ENCODE measurements at places on chromosomes 7 and 10.

GRCh38 chr10:5596611-5597341 lies 69.6 kb downstream of the ASB13 start:
- no peak for DNase-seq

GRCh38 chr7:71243736-71244410 lies 111.9 kb downstream of the GALNT17 start:
- DNase-seq = no peak

- no peak for DNase-seq
Measured at GRCh38 chr7:106717254-106717954, 56.4 kb upstream of the CCDC71L start.

GRCh38 chr10:1434202-1434601 lies 303.1 kb downstream of the ADARB2 start:
- no peak for DNase-seq

DNA sequence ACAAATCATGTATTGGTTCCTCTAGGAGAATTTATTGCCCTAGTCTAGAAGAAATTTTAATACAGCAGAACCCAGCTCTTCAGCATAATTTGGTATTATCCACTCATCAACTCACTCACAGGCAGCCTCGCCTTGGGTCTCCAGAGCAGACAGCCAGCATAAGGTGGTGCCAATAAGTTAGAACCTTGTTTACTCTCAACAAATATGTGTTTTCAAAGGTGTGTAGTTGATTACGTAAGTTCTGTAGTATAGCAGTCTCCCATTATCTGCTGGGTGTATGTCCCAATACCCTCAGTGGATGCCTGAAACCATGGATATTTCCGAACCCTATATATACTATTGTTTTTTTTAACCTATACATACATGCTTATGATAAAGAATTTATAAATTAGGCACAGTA lies 522.5 kb upstream of the LRRN3 start:
- no peak for DNase-seq

DNA sequence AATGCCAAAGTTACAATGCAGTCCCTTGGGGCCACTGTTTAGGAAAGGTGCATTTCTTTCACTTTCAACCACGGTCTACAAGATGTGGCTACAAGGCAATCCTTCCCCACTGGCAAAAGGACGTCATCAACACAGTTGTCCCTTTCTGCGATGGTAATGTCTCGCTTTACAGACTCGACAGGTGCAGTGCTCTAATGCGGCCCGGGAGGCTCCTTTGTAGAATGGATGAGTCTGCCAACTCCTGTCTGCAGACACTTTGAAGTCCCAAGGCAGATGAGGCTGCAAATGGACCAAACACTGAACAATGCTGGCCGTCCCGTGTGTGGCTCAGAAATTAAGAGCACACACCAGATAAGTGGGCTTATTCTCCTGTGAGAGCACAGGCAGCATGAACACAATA lies 133.7 kb downstream of the PIP4K2A start:
- no peak for DNase-seq

DNA sequence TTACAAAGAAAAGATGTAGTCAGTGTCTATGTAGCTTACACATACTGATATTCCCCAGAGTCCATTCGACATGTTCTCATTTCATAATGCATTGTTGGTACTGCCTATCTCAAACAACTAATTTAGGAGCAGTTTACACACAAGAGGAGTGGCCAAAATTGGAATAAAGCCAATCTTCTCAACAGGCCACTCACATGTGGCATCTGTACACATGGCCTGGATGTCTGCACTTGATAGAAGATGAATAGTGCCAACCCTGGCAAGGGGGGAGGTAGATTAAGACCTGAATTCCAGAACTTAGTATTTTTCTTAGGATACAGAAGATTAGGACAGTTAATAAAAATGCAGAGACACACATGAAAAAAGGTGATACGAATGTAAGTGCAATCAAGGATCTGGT lies 125.3 kb upstream of the STARD3NL start:
- DNase-seq = no peak

GRCh38 chr7:41167836-41168235 lies 535.1 kb downstream of the INHBA start:
- no peak for DNase-seq

- DNase-seq = no peak
Measured at GRCh38 chr10:22252801-22253579, 35.2 kb upstream of the EBLN1 start.

GRCh38 chr10:132021504-132022143 lies 39.9 kb upstream of the BNIP3 start:
- DNase-seq = no peak

DNA sequence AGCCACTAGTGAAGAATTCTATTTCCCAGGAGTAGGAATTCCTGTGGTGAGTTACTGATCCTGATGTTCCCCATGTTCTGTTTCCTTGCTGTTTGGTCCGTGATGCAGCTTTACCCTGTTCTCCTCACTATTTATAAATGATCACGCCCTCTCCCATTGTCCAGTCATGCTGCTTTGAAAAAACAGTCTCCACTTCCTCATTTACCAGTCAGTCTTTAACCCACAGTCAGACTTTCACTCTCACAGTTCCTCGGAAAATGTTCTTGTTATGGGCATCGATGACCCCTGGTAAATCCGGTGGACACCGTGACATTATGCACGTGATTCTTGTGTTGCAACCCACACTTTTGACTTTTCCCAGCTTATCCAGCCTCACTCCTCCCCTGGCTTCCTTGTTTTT lies 14.4 kb downstream of the SCIN start:
- no peak for DNase-seq

DNA sequence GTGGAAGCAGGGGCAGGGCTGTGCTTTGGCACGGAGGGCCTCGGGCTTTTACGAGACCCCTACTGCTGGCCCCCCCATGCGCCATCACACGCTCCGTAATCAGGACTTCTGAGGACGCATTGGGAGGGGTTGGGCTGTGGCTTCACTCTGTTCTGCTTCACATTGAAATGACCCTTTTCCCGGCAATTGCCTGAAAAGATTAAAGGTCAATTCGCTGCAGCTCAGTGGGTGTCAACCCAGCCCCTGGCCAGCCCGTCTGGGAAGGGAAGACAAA lies 41.7 kb upstream of the UBE3C start:
- no peak for DNase-seq

DNA sequence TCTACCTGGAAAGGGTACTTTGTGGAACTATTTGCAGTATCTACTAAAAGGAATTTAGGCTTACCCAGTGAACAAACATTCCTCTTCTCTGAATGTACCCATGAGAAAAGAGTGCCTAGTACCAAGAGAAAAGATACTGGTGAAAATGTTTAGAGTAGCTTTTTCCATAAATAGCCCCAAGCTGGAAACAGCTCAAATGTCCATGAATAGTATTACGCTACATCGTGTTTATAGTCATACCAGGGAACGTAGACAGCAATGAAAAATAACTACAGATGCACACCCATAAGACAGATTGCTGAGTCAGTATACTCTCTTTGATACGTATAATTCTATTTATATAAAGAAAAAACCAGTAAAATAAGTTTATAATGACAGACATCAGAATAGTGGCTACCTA lies 285.9 kb downstream of the KLF6 start:
- DNase-seq = no peak

DNA sequence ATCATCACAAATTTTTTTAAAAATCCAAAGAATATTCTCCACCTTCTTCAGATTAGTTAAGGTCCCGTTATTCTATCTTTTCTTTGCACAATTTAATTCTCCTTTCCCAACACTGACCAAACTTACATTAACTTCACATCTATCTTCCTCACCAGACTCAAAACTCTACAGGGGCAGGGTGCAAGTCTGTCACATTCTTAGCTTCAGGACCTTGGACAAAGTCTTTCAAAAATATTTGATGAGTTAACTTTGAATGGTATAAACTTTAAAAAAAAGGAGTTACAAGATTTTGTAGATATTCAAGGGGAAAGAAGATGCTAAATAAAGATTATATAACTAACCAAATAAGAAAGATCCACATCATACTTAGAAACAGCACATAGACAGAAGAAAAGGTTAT lies 132.7 kb downstream of the ZNF438 start:
- DNase-seq = no peak

DNA sequence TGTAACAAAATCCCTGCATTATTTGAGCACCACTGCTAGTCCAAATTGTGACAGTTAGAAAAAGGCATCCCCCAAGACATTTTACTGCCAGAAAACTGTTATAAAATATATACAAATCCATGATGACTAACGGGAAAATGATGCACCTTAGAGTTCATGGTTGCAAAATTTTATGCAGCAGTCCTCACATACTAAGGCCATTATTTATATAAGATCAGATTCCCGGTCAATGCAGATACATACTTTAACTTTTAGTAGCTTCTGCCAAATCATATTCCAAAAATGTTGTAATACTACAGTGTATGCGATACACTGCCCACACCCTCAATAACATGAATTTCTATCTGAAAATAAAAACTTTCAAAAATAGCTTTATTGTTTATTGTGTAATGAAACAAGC lies 239.9 kb upstream of the ZNF32 start:
- no peak for DNase-seq

- no peak for DNase-seq
Measured at GRCh38 chr10:91582153-91582554, 50.7 kb downstream of the PPP1R3C start.

DNA sequence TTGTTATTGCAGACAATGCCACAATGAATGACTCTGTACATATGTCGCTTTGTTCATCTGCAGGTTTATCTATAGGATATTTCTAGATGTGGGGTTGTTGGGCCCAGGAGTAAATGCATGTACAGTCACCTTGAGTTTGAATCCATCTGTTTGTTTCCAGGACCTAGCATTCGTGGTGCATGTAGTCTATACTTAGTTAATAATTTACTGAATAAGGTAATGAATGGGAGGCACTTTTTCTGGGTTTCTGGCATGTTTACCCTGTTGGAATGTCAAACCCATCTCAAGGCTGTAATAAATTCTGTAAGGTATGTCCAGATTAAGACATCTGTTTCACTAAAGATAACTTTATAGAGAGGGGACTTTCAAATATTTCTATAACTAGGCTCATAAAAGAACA lies 23.5 kb downstream of the HECTD2 start:
- DNase-seq = no peak

DNA sequence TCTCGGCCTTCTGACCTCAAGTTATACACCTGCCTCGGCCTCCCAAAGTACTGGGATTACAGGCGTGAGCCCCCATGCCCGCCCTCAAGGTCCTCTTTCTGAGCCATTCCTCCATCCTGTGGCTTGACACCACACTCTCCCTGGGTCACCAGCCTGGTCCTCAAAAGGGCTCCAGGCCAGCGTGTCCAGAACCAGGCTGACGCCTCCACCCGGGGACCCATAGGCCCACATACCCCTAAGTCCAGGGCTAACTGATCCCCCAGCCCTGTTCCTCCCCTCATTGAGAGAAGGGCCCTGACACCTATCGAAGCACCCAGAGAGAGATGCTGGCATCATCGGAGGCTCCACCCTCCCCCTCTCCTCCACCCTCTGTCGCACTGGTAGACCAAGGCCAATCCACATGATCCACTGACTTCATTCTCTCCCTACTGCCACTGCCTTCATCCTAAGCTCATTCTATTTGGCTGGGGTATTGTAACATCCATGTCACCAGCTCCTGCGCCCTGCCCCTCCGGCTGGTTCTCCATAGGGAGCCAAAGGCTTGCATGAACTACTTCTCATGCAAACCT lies 46.7 kb downstream of the TMEM270 start:
- no peak for DNase-seq

DNA sequence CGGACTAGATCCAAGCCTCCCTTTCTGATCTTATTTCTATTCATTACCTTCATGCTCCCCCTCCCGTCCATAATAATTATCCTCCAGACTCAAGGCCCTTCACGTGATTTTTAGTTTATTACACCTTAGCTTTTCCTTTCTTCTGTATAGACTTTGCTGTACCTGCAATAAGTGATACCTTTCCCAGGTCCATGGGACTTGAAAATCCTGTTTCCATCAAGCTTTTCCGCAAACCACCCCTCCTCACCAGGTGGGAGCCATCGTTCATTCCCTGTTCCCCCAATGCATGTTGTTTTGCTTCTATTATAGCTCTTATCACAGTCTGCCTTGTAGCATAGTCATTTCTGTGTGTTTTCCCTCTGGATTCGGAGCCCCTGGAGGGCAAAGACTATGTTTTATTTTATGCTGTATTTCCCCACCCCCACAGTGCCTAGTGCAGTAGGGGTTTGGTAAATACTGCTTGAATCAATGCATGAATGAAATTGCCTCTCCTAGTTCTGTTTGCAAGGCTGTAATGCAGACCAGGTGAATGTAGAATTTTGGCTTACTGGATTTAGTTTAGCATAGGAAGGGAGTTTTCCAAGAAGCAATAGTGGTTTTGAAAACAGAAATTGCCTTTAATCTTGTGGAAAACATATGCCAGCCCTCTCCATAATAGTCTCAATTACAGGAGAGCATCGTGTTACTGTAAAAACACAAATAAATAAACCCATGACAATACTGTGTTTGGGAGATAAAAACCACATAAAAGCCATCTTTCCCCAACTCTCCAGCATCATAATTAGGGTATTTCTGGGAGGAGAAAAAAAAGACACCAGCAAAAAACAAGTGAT lies 213.4 kb downstream of the AUTS2 start:
- no peak for DNase-seq

DNA sequence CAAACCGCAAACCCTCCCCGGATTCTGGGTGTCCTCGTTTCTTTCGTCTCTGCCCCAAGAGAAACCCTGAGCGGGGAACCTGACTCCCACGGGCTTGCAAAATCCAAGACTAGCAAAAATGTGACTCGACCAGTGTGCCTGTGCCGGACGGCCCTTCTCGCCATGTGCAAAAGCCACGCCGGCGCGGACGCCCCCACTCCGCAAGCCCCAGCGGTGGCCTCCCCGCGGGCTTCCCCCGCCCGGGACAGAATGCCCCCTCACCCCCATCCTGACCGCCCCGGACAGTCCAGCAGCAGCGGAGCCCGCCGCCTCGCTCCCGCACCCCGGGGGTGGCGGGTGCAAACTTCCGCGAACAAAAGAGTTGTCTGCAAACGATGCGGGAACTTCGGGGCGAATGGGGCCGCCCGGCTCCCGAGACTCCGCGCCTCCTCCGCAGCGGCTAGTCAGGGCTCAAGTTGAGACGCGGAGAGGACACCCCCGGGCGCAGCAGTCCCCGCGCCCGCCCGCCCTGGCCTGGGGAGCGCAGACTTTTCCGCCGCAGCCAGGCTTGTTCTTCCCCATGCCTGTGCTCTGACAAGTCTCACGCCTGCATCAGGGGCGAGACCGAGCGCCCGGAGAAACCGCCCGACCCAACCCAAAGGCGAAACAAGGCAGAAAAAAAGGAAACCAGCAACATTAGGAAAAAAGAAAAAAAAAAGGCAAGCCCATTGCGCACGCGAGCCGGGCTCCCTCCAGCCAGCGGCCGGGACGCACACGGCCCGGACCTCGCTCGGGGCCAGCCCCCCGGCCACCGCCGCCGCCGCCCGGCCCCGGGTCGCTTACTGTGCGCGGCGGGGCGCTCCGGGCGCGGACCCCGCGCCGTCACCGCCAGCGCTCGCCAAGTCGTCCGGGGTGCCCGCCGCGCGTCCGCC lies 732 bp downstream of the FAM53B start:
- DNase-seq = no peak

- no peak for DNase-seq
Measured at GRCh38 chr7:6158424-6159096, 113.9 kb downstream of the CYTH3 start.

- peak; percentile 11 for DNase-seq
Measured at GRCh38 chr10:132654708-132655661, 117.4 kb downstream of the INPP5A start.
